SJCRH30 (cell line): ENCODE measurements at places on chromosomes 4 and X. TPM values are rescaled to one million over a fixed set of nuclear protein-coding genes. Genes with fewer than 3 reads are reported as not detected.

KLHL2 gene
- 12.5 and 17.2 TPM in 2 replicates for total RNA-seq

PGAM4 gene
- total RNA-seq = not detected in 2 replicates

CT45A1 gene
- not detected in 2 replicates for total RNA-seq

TCEAL5 gene
- not detected in 2 replicates for total RNA-seq

PNMA5 gene
- not detected in 2 replicates for total RNA-seq

SMR3B gene
- not detected in 2 replicates for total RNA-seq

ANK2 gene
- 115 and 128 TPM in 2 replicates for total RNA-seq

RHOXF1 gene
- total RNA-seq = not detected in 2 replicates

FHDC1 gene
- 1.9 and 2.0 TPM in 2 replicates for total RNA-seq

AVPR2 gene
- total RNA-seq = not detected in 2 replicates

NXF2B gene
- total RNA-seq = not detected in 2 replicates

COL4A6 gene
- 0.15 and 0.18 TPM in 2 replicates for total RNA-seq

H2BW2 gene
- not detected in 2 replicates for total RNA-seq

CXXC4 gene
- 3.3 and 4.6 TPM in 2 replicates for total RNA-seq

PPP4R3C gene
- not detected in 2 replicates for total RNA-seq

CA5B gene
- total RNA-seq = 4.0 and 5.0 TPM in 2 replicates

IRS4 gene
- total RNA-seq = not detected in 2 replicates

GPRASP1 gene
- 1.4 and 2.3 TPM in 2 replicates for total RNA-seq

DNA sequence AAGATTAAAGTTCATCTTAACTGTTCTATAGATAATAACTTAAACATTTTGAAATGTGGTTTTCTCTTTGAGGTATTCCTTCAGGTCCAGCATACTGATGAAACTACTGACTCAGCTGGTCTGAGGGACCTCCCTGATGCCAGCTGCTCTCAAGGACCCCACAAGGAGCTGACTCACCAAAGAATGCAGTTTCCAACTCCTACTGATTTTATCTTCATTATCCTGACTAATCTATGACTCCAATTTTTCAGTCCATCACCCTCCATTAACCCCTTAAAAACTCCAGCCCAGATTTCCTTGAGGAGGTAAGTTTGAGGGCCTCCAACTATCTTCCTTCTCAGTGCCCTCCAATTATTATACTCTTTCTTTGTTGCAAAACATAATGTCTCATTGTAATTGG is 1.4 kb upstream of the UGT2B4 start:
- DNase-seq = peak; percentile 67

- no peak for DNase-seq
Measured at GRCh38 chr4:159445692-159446091, 342.8 kb downstream of the RAPGEF2 start.

DNA sequence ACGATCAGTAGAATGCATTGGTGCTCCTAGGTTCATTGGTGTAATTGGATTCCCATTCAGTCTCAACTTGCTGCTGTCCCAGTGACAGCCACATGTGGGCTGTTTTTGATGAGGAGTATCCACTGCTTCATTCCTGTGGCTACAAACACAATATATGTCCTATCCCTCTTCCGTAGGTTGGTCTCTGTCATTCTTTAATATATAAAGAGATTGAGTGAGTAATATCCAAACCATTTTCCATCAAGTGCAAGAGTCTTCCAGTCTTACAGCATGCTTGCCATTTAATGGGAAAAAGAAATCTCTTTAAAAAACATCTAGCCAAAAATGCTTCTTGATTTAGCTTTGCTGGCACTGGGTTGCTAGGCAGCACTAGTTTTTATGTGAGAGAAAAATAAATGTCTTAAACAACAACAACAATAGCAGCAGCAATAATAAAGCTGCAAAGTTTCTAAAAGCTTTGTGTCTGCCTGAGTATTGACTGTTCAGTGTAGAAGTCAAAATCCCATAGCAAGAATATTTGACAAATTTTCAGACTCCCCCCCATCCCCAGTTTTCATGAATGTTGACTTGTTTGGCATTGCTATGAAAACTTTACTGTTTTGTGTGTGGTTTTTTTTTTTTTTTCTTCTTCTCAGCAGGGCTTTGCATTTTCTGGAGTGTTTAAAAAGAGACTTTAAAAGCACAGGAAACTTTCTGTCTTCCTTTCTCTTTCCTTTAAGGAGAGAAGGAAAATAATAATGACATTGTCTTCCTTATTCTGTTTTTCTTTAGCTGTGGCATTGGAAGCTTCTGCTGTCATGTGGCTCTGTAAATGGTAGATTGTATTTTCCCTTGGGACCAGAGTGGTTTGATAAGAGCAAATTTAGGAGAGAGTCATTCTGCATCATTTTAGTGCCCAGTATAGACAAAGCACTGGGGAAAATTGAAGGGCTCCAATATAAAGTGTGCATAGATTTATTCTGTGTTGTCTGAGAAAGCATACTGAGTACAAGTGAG is 244.3 kb downstream of the ARHGAP10 start:
- DNase-seq = no peak

- DNase-seq = no peak
Measured at GRCh38 chr4:168511780-168512489, 15.1 kb downstream of the PALLD start.

DNA sequence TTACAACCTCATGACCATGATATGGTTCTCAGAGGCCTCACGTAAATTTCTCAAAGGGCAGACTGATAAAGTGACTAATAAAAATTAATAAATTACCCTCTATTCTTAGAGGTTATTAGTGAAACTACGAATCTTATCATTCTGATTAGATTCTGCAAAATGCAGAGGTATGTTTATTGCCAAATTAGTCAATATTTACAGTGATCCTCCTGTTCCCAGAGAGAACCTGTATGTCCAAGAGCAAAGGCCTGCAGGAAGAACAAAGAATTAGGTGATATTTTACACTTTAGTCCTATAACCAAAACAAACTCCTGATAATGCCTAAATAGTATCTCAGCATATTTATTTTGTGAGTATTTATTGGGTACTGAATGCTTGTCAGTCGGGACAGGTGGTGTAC is 58.1 kb downstream of the FAM13A start:
- DNase-seq = no peak

- DNase-seq = no peak
Measured at GRCh38 chr4:175306436-175306835, 388.3 kb downstream of the ADAM29 start.

- no peak for DNase-seq
Measured at GRCh38 chrX:112819008-112819640, 21.5 kb downstream of the AMOT start.

- DNase-seq = peak; percentile 27
Measured at GRCh38 chr4:67332627-67333026, 212.7 kb downstream of the CENPC start.

GRCh38 chr4:188411805-188412204 is 272.6 kb downstream of the TRIML1 start:
- no peak for DNase-seq

DNA sequence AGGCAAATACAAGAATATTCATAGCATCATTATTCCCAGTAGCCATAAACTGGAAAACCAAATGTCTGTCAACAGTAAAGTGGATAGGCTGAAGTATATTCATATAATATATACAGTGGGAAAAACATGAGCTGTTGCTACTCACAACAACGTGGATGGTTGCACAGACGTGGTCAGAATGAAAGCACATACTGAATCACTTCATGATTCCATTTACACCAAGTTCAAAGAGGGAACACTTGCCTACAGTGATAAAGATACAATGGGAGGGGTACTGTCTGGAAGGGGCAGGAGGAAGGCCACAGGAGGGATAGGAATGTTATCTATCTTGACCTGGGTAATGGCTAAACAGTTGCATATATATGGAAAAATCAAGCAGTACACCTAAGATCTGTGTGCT is 25.3 kb downstream of the APBB2 start:
- no peak for DNase-seq

DNA sequence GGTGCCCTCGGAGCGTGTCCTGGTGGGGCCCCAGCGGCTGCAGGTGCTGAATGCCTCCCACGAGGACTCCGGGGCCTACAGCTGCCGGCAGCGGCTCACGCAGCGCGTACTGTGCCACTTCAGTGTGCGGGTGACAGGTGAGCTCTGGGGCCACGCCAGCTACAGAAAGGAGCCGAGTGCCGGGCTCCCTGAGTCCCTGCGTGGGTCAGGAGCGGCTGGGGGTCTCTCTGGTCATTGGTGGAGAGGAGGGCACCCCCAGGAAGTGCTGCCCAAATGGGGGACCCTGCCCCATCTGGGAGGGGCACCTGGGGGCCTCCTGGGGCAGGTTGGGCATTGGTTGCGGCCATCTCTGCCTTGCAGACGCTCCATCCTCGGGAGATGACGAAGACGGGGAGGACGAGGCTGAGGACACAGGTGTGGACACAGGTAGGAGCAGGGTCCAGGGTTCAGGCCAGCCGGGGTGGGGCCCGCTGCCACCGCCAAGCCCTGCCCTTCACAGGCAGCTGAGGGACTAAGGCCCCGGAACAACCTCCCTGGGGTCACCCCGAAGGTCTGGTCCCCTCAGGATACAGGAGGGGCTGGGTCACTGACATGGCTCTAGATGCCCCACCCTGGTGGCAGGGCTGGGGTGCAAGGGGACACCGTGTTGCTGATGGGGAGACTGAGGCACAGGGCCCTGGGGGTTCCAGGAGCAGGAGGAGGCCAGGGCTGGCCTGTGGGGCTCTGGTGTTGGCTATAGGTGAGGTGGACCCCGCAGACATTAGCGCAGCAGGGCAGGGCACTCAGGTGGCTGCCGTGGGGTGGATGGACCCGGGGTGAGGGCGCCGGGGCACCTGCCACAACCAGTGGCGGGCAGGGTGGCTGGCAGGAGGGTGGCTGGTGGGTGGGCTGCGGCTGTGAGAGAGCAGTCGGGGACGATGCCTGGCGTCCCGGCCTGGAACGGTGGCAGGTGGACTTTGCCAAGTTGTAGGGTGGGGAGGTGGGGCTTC is 6.6 kb downstream of the FGFR3 start:
- DNase-seq = no peak

DNA sequence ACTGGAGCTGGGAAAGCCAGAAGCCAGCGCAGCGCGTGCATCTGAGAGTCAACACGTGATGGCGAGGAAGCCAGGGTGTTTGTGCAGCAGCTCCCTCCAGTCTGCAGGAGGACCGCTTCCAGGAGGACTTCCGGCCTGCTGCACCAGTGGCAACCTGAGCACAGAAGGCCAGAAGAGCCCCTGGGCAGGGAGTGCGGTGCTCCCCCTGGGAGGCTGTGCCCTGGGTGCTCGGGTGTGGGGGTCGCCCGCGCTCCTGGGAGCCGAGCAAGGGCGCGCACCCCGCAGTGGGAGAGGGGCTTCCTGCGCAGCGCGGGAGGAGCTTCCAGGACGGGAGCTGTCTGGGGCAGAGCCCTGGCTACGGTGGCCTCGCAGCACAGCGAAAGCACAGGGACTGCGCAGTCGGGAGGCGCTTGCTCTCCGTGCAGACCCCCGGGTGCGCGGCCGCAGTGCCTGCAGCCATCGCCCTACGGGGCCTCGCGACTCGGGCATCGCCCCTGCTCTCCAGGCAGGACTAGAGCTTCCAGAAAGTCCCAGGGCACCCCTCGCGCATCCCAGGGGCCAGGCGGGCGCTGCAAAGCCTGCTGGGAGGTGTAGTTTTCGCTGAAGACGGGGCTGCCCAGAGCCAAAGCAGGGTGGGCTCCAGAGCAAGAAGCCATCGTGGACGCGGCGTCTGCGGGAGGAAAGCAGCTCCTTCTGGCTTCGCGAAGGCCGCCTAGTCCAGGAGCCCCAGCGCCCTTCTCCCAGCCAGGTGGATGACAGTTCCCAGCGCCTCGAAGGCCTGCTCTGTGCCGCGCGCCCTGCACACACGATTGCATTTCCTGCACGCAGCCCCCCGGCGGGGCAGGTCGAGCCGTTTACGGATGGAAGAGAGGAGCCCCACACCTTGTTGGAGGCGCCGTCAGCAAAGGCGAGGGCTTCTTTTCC is 24.1 kb upstream of the WFS1 start:
- DNase-seq = no peak

DNA sequence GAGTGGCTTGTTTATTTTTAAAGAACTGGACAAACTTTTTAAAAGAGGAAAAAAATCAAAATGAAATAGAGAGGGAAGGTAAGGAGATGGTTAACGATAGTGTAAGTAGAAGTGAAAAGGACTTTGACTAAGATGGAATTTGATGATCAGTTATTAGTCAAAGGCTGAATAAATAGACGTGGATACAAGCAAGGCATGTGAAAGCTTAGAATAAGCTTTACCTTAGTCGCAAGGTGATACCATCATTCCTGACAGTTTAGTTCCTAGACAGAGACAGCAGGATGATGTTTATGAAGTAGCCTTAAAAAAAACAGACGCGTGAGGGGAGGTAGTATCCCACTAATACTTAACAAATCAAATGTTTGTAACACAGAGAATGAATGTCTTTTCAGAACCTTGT is 97.3 kb downstream of the PALLD start:
- no peak for DNase-seq

- no peak for DNase-seq
Measured at GRCh38 chrX:130066975-130067615, 43.2 kb downstream of the ELF4 start.

DNA sequence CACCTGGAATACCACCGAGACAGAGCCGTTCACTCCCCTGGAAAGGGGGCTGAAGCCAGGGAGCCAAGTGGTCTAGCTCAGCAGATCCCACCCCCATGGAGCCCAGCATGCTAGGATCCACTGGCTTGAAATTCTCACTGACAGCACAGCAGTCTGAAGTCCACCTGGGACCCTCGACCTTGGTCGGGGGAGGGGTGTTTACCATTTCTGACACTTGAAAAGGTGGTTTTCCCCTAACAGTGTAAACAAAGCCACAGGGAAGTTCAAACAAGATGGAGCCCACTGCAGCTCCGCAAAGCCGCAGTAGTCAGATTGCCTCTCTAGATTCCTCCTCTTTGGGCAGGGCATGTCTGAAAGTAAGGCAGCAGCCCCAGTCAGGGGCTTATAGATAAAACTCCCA is 243.2 kb downstream of the RASL11B start:
- DNase-seq = no peak
